Activated CD8-positive, alpha-beta memory T cell treated with anti-CD3 and anti-CD28 coated beads for 4 hours (primary cell): ENCODE measurements at places on chromosomes 13 and 19.

- no peak for DNase-seq
These were observed 256.9 kb downstream of the TEX29 start for GRCh38 chr13:111577208-111577828.

DNA sequence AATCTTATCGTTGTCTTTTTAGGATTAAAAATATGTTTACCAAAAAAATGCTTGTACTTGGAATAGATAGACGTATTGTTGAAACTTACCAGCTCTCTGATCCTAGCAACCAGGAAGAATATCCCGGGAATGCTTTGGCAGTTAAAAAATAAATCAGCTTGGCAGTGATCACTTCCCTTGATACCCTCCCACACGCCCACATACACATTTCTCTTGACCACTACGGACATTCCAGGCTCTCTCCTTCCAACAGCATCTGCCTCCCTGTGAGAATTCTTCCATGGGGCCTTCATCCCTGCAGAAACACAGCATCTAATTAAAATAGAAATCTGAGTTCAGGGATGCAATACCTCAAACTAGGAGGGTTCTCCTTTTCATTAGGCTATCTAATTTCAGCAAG is 57.9 kb downstream of the THSD1 start:
- DNase-seq: no peak

GRCh38 chr13:97202761-97203160 is 19.4 kb upstream of the MBNL2 start:
- DNase-seq: no peak

- no peak for DNase-seq
These were observed 112.6 kb upstream of the DACH1 start for GRCh38 chr13:71979616-71980015.

DNA sequence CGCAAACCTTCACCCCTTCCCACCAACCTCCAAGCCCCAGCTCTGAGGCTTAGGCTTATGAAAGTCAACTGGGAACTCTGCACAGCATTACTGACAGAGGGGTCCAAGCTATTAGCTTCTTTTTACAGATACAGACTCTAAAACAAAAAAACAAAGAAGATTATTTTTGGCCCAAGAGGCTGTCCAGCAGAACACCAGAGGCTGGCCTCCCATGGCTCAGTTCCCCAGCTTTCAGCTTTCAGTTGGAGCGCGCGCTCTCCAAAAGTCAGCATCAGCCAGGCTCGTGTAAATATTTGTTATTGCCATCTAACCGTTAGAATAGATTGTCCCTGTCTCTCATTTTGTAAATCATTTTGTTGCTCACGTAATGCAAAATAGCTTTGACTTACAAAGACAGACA is 58.4 kb downstream of the ZIC5 start:
- no peak for DNase-seq
